ENCODE measurements at places on chromosomes 16 and 17. TPM values are rescaled to one million over a fixed set of nuclear protein-coding genes. Genes with fewer than 3 reads are reported as not detected.

Gene NF1
- 89.5 TPM for total RNA-seq

Gene SLC5A11
- total RNA-seq = not detected

Gene FBXW10
- under 0.01 TPM for total RNA-seq

Gene ACSM2A
- not detected for total RNA-seq

Gene SRCIN1
- total RNA-seq = not detected

Gene KRT9
- total RNA-seq = not detected

Gene NPIPA2
- total RNA-seq = not detected

Gene TBC1D3I
- not detected for total RNA-seq
